Activated CD4-positive, CD25-positive, alpha-beta regulatory T cell (primary cell): ENCODE measurements at places on chromosomes 7 and 10.

DNA sequence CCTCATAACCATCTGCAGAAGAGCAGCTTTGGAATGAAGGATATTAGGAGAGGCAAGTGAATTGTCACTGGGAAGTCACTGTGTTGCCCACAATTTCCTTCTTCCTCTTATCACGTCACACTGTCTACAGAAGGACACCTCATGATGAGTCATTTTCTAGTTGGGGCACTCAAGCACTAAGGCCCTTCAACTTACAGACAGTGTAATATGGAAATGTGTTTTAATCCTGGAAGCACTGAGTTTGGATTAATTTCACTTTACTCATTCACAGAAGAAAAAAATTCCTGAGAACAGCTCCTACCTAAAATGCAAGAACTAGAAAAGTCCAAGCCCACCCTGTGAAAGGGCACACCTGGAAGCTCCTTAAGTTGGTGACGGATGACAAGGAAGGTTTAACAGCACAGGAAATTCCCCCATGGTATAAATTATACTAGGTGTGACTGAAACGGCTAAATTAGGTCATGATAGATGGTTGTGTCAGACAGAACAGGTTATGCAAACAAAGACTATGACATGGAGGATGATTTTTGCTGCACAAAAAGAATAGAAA lies 56.6 kb downstream of the PARD3 start:
- no peak for DNase-seq

DNA sequence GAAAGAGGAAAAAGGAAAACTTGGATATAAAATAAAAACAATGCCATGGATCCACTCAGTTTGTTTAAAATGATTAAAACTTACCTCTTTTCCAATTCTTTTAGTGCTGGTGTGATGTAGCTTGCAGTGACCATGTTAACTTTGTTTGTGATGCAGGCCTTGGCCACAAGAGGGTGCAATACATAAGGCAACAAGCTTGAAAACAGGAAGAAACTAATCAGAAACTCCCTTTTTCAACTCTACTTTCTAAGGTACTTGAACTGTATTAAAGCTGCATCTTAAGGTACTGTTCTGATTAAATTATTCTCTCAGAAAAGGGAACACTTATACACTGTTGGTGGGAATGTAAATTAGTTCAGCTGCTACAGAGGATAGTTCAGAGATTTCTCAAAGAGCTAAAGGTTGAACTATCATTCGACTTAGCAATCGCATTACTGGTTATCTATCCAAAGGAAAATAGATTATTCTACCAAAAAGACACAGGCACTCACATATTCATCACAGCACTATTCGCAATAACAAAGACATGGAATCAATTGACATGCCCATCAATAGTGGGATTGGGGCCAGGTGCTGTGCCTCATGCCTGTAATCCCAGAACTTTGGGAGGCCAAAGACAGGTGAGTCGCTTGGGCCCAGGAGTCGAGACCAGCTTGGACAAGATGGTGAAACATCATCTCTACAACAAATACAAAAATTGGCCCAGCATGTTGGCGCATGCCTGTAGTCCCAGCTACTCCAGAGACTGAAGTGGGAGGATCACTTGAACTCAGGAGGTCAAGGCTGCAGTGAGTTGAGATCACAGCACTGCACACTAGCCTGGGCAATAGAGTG lies 50.9 kb downstream of the AASS start:
- DNase-seq, result no peak

DNA sequence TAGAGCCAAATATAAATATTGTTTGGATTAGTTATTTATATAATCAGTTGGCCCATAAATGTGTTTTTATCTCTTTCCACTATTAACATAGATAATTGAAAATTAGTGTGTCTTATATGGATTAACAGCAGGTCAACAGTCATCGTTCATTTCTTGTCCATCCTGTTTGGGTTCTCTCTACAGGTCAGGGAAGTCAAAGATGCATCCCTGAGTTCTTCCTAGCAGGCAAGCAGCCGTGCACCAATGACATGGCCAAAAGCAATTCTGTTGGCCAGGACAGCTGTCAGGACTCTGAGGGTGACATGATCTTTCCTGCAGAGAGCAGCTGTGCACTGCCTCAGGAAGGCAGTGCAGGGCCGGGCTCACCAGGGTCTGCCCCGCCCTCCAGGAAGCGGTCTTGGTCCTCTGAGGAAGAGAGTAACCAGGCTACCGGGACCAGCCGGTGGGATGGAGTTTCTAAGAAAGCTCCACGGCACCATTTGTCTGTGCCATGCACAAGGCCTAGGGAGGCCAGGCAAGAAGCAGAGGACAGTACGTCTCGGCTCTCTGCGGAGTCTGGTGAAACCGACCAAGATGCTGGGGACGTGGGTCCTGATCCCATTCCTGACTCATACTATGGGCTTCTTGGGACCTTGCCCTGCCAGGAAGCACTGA lies 15.9 kb downstream of the FBH1 start:
- no peak for DNase-seq

- DNase-seq, result no peak
These were observed 84.7 kb downstream of the MAPK8 start for GRCh38 chr10:48390933-48391845.

GRCh38 chr7:70474639-70475234 lies 657.2 kb upstream of the GALNT17 start:
- no peak for DNase-seq

GRCh38 chr10:5465976-5466450 lies 33.4 kb downstream of the CALML5 start:
- DNase-seq, result no peak

GRCh38 chr7:27064159-27064558 lies 31.6 kb downstream of the HOXA1 start:
- no peak for DNase-seq

GRCh38 chr10:81019029-81019890 lies 481.6 kb downstream of the SH2D4B start:
- DNase-seq, result no peak

- no peak for DNase-seq
These were observed 157.0 kb downstream of the TMEM26 start for GRCh38 chr10:61296161-61296560.

- no peak for DNase-seq
These were observed 12.2 kb upstream of the RFC2 start for GRCh38 chr7:74266191-74266963.

- no peak for DNase-seq
These were observed 23.9 kb downstream of the LRRC4 start for GRCh38 chr7:128007303-128007680.

- DNase-seq, result no peak
These were observed 6.3 kb upstream of the SMKR1 start for GRCh38 chr7:129495987-129496386.

DNA sequence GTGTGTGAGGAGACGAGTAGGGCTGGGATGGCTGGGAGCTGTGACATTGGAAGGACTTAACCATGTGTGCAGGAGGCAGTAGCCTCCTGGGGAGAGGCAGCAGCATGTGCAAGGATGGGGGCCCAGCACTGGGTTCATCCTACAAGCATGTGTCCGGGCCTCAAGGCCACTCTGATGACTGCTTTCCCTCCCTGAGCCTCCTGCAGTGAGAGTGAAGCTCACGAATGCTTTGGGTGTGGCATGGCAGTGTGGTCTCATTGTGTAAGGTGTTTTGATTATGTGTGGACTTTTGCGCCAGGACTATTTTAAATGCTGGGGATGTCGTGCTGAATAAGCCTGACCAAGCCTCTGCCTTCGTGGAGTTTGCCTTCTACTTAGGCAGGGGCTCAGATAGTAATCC lies 122.0 kb upstream of the INSYN2A start:
- no peak for DNase-seq

- DNase-seq, result no peak
These were observed 6.9 kb downstream of the MMD2 start for GRCh38 chr7:4951903-4952636.

- no peak for DNase-seq
These were observed 13.0 kb upstream of the ACBD5 start for GRCh38 chr10:27253576-27253975.

GRCh38 chr7:156673454-156673853 lies 32.9 kb downstream of the RNF32 start:
- no peak for DNase-seq

- no peak for DNase-seq
These were observed 10.0 kb downstream of the DNAJC1 start for GRCh38 chr10:21993360-21994001.

DNA sequence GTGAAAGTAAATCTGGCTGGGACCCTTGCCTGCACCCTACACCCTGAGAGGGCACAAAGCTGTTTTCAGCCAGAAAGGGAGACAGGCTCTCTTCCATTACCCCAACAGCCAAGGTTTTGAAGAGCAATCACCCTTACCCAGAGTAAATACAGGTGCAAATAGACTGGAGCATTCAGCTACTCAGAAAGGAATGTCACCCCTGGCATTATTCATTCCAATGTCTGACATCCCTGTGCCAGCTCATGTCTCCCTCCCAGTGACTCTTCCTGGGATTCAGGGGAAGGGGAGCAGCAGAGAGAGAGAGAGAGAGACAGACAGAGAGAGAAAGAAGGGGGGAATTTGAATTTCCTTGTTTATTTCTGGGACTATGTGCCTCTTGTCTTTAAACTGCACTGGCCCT lies 611.8 kb downstream of the SORCS3 start:
- DNase-seq, result no peak

- DNase-seq, result no peak
These were observed 62.5 kb downstream of the ZNF37A start for GRCh38 chr10:38156416-38157269.

- DNase-seq, result no peak
These were observed 44.1 kb upstream of the AKR1E2 start for GRCh38 chr10:4781955-4782354.

GRCh38 chr7:95102662-95103061 lies 195.3 kb downstream of the PPP1R9A start:
- no peak for DNase-seq

GRCh38 chr7:41255716-41256115 lies 447.2 kb downstream of the INHBA start:
- no peak for DNase-seq

- no peak for DNase-seq
These were observed 245.9 kb upstream of the HGF start for GRCh38 chr7:82015751-82016150.

DNA sequence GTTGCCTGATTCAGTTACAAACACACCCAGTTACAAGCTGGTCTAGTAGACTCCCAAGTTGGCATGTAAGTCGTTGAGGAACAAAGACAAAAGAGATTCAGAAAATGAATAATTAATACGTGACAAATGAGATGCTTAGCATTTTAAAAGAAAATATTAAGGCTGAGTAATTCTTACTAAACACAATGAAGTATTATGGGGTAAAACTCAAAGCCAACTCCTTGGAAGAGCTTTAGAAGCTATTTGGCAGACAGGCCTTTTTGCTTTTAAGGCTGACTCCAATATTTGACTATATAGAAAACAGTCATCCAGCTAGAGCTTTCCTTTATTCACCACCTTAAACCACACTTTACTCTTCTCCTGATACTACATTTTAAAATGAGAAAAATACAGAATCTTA lies 5.4 kb downstream of the TRDMT1 start:
- DNase-seq, result no peak

- no peak for DNase-seq
These were observed 99.1 kb downstream of the BMPR1A start for GRCh38 chr10:86855513-86855912.

- no peak for DNase-seq
These were observed 605.4 kb upstream of the NRP1 start for GRCh38 chr10:33939892-33940291.

GRCh38 chr10:4141471-4141870 lies 356.5 kb upstream of the KLF6 start:
- DNase-seq, result no peak

- DNase-seq, result no peak
These were observed 752 bp downstream of the THSD7A start for GRCh38 chr7:11831156-11831735.

DNA sequence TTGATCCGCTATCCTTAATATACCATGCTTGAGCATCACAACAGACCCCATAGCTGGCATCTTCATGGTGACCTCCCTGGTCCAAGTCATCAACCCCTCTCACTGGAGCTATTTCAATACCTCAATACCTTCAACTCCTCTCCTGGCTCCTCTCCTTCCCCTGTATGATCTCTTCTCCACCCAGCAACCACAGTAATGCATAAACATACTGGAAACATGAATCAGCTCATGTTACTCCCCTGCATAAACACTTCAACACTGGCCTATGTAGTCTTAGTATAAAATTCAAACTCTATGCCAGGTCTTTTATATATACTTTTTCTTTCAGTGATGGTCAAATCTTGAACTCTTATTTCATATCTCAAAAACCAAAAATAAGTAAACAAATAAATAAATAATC lies 31.8 kb upstream of the TMEM273 start:
- DNase-seq, result no peak

DNA sequence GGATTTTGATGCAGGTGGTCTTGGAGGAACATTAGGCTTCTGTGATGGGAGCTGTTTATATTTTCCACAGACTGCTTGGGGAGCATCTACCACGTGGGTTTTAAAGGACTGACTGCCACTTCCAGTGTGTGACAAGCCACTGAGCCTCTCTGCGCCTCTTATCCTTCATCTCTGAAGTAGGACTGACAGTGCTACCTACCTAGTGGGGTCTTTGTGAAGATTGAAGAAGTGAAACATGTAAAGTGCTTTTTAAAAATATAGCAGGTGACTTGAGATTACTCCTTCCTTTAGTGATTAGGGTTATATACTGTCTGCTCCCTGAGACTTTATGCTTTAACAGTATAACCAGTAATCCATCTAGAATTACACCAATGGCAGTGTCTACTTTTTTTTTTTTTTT lies 29.9 kb downstream of the NKX2-3 start:
- no peak for DNase-seq

DNA sequence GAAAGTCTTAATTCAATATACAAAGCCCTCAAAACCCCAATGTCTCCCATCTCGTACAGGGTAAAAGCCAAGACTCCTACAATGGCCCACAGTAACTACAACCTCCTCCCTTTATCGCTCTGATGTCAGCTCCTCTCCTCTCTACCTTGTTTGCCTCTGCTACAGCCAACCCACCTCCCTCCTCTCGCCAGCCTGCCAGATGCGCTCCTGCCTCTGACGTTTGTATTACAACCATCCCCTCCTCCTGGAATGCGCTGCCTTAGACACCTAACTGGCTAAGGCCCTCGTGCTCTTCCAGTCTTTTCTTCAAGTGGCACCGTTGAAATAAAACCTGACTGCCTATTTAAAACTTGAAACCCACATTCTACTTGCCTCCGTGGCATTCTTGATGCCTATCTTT lies 115.3 kb upstream of the MYO3A start:
- no peak for DNase-seq

- no peak for DNase-seq
These were observed 142.3 kb downstream of the VPS50 start for GRCh38 chr7:93374345-93374940.
